ENCODE measurements at places on chromosomes 11 and 22.
A peak's percentile ranks its signal among the peaks of the same experiment; 100 is the strongest.

DNA sequence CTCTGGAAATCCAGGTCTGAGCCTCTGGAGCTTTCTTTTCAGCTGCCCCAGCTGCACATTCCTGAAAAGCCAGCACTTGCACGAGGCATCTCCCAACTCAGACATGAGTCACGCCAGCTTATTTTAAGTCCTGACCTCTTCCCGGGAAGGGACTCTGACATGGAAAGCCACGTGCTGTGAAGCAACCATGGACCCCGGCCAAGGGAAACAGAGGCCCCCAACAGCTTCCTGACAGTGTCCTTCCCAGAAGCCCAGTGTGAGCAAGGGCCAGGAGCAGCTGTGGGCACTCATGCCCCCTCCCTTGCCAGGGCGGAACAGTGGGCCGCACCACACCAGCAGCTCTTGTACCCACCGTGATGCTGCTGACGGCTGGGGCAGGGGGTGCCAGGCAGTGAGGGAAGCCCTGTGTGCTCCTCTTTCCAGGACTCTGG is 118.8 kb upstream of the CADM1 start:
- DNase-seq, result peak; percentile 21

DNA sequence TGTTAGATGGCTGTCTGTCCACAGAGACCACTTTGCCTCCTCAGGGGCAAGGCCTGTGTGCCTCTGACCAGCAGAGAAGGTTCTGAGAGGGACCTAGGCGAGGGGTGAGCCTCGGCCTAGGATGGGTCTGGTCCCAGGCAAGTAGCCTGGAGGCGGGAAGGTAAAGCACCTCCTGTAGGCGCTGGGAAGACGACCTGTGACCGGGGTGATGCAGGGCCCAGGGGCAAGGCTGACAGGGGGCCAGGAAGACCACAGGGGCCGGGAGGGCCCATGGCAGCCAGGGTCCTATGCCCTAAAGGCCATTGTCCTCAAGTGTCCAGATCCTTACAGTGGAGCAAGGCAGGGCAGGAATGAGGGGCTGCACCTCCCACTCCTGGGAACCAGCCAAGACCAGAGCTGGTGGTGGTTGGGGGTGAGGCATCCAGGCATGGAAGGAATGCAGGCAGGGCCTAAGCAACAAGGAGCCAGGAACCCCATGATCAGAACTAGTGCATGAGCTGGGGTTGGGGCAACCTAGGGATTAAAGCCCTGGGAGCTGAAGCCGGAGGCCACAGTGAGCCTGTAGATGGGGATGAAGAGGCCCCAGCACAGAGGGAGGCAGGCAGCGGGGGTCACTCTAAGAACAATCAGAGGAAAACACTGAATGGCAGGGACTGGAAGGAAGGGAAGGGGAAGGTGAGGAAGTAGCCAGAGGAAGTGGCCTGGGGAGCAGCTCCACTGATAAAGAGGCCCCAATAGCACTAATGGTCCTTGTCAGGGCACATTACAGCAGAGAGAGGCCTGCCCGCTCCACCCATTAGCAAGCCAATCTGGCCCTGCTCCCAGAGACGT is 32.9 kb upstream of the KLHL35 start:
- peak; percentile 5 for DNase-seq

DNA sequence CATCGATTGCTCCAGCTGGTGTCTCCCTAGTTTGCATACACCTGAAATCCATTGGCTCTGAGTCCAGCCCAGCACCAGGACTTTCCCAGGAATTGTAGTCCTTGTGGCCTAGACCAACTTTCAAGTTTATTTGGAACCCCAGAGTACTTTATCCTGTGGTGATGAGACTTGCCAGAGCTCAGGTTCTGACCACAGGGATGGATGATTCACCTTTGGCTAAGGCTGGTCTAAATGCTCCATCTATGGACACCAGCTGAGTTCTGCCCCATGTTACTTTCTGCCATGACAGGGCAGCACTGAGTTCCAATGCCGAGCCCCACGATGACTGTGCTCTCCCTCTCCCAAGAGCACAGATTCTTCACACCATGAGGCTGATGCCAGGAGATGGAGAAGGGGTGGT is 17.3 kb upstream of the INSC start:
- no peak for DNase-seq

DNA sequence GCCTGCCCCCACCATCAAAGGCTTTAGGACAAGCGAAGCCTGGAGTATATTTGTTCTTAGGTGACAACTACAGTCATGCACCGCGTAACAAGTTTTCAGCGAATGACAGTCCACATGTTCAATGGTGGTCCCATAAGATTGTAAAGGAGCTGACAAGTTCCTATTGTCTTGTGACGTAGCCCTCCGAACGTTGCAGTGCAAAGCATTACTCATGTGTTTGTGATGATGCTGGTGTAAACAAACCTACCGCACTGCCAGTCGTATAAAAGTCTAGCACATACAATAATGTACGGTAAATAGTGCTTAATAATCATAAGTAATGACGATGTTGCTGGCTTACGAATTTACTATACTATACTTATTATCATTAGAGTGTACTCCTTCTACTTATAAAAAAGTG is 41.3 kb downstream of the ADAMTS15 start:
- DNase-seq, result no peak

DNA sequence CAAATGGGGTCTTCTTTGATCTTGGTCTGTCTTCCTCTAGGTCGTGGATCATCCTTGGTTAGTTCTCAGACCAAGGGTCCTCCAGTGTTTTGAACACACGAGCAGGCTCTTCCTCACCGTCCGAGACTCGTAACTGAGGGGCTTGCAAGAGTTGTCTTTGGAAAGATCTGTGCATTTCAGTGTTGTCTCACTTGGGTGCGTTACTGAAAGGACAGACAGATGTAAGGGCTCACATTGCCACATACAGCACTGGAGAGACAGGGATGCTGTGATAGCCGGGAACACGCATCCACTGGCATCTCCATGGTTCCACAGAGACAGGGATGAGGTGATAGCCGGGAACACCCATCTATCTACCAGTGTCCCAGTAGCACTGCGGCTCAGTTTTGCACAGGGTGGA is 15.7 kb downstream of the GLB1L2 start:
- DNase-seq, result no peak

DNA sequence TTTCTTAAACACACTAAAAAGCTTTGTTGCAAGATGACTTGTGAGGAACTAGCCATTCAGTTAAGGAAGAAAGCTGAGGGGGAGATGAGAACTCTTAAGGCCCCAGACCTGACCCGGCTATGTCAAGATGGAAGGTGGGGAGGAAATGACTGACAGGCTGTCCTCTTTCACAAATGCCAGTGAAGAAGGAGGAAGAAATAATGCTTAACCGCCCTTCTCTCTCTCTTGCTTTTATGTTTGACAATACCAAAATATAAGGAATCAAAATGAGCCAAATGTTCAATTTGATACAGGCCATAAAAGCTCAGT is 87.4 kb downstream of the AMBRA1 start:
- no peak for DNase-seq

DNA sequence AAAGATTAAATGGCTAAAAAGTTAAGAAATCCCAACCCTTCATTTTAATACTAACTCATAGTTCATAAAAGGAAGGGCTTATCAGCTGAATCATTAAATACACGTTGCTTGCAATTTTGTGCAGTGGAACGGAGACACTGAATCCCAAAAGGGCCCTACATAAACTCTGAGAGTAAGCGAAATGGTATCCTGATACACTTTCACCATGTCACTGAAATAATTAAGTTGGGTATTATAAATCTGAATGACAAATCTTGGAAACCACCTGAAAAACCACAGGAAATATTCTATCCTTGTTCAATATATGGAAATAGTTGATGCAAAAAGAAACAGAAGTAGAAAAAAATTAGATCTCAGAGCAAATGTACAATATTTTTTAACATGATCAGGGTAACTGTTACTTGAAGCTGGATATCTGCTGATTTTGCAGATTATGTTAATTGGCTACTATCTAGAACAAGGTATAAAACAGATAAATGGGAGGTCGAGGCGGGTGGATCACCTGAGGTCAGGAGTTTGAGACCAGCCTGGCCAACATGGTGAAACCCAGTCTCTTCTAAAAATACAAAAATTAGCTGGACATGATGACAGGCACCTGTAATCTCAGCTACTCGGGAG is 55.1 kb downstream of the MAML2 start:
- no peak for DNase-seq

DNA sequence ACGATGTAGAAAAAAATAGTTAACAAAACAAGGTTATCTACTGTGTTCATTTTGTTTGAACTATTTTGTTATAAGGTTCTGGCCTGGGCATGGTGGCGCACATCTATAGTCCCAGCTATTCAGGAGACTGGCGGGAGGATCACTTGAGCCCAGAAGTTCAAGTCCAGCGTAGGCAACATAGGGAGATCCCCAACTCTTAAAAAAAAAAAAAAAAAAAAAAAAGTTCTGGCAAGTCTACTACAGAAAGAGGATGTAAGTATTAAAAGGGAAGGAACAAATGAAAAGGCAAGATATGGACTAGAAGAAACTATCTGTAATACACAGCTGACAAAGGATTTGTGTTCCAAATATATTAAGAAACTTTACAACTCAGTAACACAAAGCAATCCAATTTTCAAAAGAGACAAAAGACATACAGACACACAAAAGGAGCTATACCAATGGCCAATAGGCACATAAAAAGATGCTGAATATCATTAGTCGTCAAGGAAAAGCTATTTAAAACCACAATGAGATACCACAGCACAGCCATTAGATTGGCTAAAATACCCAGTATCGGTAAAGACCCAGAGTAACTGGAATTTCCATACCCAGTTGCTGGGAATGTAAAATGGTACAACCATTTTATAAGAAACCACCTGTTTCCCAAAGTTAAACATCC is 27.4 kb downstream of the RRAS2 start:
- no peak for DNase-seq

- DNase-seq, result peak; percentile 76
These were observed 1.1 kb upstream of the ABTB2 start for GRCh38 chr11:34358728-34359547.

GRCh38 chr11:20221566-20221965 is 61.3 kb upstream of the DBX1 start:
- no peak for DNase-seq

DNA sequence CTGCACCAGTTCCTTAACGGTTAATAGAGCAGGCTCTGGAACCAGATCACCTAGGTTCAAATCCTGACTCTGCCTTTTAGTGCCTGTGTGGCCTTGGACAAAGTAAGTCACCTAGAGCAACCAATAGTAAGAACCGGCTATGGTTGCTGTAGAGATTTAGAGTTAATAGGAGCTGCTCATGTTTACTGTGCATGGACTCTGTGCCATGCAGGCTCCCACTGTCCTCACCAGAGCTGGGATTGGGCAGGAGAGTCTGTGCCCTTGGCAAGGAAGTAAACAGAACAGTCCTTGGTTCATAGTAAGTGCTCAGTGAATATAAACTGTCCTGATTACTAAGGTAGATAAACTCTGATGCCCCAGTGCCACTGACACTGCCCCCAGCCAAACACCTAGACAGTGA is 1.4 kb upstream of the TP53I11 start:
- no peak for DNase-seq

DNA sequence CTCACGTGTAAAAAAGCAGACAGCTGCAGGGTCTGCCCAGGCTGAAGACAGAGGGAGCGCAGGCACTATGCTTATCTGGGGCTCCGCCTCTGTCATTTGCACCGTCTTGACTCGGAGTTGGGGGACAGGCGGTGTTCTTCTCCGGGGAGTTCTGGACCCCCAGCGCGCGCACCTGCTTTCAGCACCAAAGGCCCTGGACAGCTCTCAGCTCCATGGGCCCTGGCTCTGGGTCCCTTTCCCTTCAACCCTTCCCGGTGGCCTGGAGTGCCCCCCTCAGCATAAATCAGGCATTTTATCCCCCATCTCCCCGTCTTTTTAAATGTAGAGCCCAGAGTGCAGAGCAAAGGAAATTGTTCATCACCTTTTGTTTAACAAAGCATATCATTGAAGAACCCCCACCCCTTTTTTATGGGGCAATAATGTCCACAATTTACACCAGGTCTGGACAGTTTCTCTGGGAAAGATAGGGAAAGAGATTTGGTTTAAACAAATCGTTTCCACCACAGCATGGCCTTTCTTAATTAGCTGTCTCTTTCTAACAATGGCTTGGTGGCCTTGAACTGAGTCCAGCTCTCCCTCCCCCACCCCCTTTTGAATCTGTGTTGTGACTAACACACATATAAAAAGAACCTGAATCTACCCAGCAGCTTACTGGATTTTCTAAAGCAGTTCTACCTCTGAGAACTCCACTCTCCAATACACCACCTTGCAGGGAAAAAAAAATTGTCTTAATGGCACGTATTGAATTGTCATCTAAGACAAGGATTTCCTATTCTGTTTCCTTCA is 1.7 kb downstream of the SEZ6L start:
- DNase-seq, result peak; percentile 51

GRCh38 chr11:131297441-131297840 is 73.0 kb upstream of the NTM start:
- no peak for DNase-seq

- DNase-seq, result peak; percentile 24
These were observed 91.7 kb downstream of the TP53I11 start for GRCh38 chr11:44858796-44859527.

DNA sequence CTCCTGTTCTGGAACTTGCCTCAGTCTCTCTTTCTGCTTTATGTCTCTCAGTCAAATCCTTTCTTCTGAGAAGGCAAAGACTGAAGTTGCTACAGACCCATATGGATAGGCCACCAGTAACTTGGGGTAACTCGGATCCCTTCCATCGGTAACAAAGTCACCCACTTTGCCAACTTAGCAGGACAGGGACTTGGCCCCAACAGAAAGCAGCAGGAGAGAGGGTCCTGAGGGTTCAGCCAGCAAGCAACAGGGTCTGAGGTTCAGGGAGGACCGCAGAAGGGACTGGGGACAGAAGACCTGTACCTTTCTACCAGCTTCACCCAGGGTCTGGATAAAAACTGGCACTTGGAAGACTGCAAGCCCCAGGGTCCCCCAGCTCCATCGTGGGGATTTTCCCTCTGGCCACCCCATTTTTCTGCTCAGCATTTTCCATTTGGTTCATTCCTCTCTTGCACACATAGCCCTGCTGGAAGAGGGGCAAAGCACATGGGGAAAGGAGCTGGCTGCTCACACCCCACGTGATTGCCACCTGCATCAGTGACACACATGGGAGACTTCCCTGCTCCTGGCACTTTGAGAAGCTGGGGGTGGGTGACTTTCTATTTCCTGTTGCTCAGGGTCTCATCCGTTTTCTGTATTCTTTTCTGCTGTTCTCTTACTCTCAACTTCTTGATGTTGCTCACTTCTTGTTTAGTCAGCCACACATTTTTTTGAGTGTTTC is 34.6 kb upstream of the GNAZ start:
- no peak for DNase-seq

GRCh38 chr11:29214833-29215232 is 802.0 kb downstream of the KCNA4 start:
- DNase-seq, result no peak

GRCh38 chr11:40986320-40986719 is 473.1 kb downstream of the LRRC4C start:
- no peak for DNase-seq

- peak; percentile 91 for DNase-seq
These were observed at the start of gene TSG101 for GRCh38 chr11:18526521-18527296. Gene TSG101, minus strand, starts transcription at chr11:18526942. Its CDS starts 126 bp downstream, at chr11:18526816.

DNA sequence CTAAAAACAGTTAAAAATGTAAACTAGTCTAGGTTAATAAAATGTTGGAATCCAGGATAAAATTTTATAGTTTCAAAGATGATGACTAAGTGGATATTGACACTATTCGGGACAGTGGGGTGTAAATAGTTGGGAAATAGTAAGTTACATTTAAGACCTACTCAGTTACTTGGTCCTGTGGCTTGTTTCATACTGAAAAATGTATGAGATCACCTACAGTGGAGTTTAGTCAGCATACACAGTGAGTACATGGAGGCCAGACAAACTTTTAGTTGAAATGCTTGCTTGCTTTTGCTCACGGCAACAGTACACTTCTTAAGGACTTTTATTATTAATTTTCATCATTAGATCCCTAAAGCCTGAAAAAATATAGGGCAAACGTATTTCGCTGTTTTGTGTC is 16.1 kb downstream of the TRIM22 start:
- DNase-seq, result no peak

All from NCI-H82 (cell line).